ENCODE measurements at places on chromosomes 2 and 18.

- DNase-seq, result no peak
Measured at GRCh38 chr2:189641590-189641989, 19.7 kb upstream of the ASNSD1 start.

- DNase-seq, result no peak
Measured at GRCh38 chr2:31107591-31108300, 30.5 kb downstream of the GALNT14 start.

GRCh38 chr2:7924023-7924762, 757.7 kb upstream of the ID2 start:
- DNase-seq, result no peak

GRCh38 chr18:56289381-56289780, 349.0 kb downstream of the TXNL1 start:
- no peak for DNase-seq

DNA sequence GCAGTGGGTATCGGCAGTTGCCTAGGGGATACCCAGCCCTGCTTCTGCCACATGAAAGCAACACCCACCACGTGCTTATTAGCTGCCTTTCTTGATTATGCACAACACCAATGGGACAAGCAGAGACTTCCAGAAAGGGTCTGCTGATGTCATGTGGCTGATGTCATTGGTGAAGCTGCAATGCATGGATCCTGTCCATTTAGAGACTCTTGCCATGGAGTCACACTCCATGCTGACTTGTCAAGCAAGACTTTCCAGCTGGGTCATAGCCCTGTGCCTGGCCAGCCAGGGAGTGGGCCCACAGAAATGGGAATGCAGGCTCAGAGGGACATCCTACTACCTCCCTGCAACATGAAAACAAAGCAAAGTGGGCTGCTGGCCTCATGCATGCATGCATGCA, 81.8 kb downstream of the VAPA start:
- no peak for DNase-seq

- no peak for DNase-seq
Measured at GRCh38 chr2:233416706-233417105, 62.4 kb downstream of the DGKD start.

DNA sequence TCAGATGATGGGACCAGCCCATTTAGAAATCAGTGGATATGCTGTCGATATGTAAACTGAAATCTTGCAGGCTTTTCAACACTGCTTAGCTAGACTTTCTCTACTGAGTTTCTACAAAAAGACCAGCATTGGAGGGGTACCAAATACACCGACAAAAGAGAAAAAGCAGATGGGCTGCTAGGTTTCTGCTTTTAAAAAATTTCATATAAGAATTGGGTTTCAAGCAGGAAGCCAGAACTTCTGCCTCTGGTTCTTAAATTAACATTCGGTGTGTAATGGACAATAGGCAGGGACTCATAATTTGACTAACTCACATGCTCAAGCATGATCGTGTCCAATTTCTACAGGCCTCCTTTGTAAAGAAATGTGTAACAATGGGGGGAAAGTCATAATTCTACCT, 3.1 kb downstream of the ARL4C start:
- DNase-seq, result no peak

DNA sequence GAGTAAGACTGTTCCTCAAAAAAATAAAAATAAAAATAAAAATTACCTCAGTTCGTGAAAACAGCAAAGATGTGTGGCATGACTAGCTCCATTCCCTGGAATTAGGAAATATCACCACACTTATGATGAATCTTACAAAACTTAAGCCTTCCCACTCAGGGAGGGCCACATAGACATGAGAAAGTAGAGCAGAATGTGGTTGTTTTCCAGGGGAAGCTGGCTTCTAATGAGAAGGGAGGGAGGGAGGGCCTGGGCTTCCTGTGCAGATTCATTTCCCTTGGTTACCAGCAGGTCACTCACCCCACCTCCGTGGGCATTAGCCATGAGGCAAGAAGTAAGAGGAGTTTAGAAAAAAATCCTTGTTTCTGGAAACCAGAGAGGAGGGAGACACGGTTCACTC, 95.9 kb upstream of the RMDN2 start:
- no peak for DNase-seq

- no peak for DNase-seq
Measured at GRCh38 chr2:143258126-143258892, 129.1 kb downstream of the ARHGAP15 start.

DNA sequence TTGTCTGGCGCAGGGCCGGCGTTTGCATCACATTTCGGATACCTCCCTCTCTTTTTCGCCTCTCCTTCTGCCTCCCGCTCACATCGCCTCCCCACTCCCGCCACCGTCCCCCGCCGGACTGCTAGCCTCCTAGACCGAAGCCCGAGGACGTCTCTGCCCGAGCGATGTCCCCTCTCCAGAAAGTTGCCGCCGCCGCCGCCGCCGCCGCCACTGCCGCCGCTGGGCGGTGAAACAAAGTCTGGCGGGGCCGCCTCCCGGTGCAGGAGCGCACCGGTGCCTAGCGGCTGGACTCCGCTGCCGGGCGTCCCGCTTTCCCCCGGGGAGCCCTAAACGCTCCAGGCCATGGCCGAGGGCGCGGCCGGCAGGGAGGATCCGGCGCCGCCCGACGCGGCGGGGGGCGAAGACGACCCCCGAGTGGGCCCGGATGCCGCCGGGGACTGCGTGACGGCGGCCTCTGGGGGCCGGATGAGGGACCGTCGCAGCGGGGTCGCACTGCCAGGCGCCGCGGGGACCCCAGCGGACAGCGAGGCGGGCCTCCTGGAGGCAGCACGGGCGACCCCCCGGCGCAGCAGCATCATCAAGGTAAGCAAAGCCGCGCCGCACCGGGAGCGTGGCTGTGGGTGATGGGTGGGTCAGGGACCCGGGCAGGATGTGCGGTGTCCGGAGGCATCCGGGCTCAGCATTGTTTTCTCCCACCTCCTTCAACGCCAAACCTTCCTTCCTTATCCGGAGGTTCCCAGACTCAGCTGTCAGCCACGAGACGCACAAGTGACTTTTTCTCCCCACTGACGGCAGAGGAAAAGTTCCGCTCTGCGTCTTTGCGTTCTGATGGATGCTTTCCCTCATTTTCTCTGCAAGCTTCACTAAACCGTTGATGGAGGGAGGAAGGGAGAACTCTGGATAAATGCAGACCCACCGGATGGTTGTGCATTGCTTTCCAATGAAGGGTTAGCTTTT, 643 bp downstream of the PLCL1 start:
- DNase-seq, result no peak

DNA sequence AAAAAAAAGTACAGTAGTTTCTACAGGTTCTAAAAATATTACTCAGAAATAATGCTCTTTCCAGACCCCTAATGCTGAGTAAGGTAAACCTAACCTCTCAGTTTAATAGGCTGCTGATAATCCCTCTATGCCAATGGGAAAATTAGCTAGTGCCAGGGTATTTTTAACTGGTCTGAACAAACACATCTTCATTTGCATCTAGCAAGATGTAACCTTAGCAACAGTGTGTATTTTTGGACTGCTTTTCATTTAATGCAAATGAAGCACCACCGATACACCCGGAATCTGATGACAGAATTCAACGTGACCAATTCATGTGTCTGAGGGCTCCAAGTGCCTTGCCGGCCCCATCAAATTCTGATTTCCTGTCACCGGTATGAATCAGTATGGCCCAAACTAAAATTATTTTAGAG, 47.4 kb upstream of the CYRIA start:
- no peak for DNase-seq

- DNase-seq, result no peak
Measured at GRCh38 chr2:27214941-27215340, 2.2 kb upstream of the CAD start.

DNA sequence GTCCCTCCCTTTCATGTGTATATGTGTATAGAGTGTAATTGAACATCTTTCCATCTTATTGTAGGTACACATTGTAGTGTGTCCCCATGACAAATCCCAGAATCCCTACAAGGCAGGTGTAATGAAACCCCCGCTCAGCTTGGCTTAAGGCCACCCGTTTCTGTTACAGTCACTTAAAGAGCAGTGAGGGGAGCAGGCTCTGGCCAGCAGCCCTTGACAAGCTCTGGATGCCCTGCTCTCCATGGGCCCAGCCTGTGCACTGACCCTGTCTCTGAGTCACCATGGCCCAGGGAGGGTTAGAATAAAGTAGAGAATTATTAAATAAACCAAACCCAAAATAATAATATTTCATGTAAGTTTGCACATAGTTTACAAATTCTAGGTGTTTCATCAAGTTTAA, 17.2 kb upstream of the MAL start:
- no peak for DNase-seq

DNA sequence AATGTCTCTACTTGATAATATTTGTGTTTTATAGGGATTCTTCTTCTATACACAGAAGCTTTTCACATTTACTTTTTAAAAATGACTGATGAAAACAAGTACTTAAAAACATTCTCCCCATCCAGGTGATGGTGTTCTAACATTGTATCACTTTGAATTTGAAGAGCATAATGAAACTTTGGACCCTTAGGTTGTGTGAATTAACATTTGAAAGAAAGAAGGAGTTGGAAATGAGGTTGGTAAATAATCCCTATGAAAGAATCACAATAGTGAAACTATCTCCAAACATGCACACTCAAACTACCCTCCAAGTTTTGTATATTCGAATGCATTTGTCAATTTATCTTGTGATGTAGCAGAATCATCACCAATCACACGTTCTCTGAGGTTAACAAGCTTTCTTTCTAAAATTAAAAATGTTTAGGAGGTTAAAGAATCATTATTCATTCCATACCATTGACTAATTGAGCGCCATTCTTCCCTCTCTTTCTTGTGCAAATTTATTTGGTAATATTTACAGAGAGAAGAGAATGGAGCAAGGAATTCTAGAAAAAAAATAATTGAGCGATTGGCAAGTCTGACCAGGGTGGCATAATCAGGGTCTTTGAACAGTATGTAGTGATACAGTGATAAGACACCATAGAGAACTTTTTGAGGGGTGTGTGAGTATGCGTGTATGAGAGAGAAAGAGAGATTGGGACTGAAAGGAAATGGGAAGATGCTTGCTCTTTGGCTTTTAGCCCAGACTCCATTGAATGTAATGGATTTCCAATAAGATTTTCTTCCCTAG, 260.0 kb upstream of the NRXN1 start:
- no peak for DNase-seq

DNA sequence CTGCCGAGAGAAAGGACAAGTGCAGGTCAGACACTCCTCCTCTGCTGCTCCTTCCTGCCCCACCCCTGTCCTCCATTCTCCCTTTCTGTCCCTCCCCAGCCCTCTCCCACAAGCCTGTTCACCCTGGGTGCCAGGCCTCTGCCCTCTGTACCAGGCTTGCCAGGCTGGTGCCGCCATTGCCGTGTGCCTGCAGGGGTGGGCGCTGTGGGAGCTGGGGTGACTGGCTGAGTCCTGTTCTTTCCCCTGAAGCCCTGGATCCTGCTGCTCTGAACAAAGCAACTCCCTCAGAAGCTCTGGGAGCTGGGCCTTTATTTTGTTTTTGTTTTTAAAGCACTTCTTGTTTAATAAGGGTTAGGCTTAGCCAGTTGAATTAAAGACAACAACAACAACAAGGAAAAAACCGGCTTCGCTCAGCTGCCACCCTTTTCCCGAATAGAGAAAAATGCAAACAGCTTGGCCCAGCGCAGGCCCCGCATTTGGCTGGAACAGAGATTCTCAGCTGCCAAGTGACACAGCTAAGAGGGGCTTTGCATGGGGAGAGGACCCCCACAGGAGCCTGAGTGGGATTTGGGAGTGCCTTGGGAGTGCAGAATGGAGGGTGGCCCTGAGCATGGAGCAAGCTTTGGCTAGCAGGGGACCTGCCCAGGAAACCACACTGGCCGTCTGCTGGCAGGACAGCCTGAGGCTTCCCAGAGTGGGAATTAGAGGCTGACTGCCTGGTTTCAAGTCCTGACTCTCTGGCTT, 9.1 kb downstream of the PCARE start:
- no peak for DNase-seq

DNA sequence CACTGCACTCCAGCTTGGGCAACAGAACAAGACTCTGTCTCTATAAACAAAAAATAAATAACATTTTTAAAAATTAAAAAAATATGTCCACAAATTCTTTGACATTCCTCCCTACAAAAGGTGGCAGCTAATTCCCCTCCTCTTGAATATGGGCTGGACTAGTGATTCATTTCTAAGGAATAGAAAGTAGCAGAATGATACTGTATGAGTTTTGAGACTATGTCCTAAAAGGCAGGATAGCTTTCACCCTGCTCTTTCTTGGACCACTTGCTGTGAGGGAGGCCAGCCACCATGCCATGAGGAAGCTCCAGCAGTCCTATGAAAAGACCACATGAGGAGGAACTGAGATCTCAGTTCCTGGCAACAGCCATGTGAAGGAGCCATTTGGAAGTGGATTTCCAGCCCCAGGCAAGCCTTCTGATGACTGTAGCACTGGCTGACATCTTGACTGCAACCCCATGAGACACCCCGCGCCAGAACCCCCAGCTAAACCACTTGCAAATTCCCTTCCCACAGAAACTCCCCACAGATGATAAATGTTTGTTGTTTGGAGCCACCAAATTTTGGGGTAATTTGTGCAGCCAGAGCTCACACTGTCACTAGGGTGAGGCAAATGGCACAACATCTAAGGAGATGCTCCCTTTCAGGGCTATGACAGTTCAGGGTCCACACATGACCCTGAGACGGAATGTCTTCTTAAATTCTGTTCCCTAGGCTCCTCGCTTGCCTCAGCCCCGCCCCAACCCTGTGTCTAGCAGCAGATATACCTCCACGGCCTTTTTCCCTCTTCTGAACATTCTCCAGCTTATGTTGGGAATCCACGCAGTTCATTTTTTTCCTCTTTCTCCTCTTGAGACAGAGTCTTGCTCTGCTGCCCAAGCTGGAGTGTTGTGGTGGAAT, 17.1 kb upstream of the ATOH8 start:
- DNase-seq, result no peak

DNA sequence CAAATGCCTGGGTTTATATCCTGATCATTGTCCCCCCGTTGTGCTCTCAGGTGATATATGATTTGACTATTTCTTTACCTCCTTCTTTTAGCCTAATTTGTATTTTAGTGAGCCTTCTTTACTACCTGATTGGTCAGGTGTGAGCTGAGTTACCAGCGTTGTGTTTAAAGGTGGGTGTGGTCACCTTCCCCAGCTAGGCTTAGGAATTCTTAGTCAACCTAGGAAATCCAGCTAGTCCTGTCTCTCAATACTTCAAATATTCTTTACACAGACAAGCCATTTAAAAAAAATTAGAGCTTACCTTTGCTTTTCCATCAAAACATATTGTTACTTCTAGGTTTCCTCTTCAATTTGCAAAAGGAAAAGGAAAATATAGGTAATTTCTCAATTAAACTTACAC, 30.2 kb downstream of the KYNU start:
- no peak for DNase-seq

GRCh38 chr2:120485096-120485495, 139.2 kb downstream of the INHBB start:
- no peak for DNase-seq
